ENCODE measurements at places on chromosomes 13 and 19.

GRCh38 chr13:65035302-65035701, 2194.8 kb downstream of the PCDH9 start:
- DNase-seq = no peak

- DNase-seq = no peak
These were observed 23.5 kb downstream of the ADGRL1 start for GRCh38 chr19:14182476-14182875.

DNA sequence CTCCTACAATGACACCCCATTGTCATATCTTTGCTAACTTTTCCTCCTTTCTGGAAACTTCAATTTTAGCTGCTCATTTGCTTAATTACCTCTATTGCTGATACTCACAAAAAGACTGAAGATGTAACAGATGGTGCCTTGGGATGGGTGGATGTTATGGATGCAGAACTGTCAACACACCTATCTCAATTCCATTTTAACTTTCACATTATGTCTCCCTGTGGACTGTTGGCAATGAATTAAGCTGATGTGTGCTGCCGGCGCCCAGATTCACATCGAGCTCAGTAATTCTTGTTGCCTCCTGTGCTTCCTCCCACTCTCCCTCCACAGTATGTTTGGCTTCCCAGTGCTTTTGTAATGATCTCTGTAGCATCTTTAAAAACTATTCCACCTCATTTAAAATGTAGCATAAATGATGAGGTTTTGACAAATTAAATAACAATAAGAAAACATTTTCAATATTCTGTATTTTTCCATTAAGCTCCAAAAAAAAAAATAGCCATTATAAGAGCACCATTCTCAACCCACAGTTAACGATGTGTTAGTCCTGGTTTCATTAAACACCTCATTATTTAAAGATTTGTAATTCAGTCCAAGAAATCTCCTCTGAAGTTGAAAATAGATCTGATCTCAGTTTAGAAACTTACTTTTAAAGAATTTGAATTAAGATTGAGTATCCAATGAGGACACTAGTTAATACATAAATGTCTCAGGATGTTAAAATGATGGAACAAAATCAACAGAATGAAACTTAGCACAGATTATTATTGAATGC, 99.9 kb upstream of the FAM216B start:
- DNase-seq = no peak

DNA sequence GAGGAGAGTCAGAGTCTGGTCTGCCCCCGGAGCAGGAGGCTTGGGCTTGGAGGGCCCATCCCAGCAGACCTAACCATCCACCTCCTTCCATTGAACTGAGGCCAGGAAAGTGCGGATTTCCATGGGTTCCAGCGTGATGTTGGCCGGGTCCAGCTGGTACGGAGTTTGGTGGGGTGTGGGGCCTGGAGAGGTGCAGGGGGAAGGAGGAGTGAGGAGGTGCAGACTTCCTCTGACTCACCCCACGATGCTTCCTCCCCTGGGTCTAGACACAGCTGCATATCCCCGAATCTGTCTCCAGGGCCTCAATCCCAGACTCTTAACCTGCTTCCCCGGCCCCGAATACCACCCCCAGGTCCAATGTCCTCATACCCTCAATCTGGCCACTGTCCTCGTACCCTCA, 20.0 kb downstream of the MAN2B1 start:
- DNase-seq = no peak

- DNase-seq = no peak
These were observed 115.3 kb downstream of the STOML3 start for GRCh38 chr13:38875186-38875875.

GRCh38 chr13:32905063-32905863, 111.0 kb upstream of the KL start:
- DNase-seq = no peak

DNA sequence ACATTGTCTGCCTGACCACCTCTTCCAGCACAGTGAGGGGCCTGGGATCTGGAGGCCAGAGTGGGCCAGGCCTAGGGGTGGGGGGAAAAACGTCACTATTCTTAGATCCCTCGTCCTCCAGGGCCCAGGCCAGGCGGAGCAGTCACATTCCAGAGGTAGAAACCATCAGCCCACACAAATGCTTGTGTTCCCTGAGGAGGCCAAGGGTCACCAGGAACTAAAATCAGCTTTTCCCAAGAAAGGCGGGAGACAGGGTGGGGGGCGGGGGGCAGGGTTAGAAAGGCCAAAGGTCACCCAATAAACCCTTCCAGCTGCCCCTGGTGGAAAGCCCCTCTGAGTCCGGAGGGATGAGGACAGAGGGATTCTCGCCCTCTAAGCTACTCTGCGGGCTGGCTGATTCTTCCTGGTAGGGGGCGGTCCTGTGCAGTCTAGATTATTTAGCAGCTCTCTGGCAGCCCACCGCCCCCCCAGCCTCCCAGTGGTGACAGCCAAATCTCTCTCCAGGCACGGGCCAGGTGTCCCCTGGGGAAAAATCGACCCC, 23.5 kb upstream of the CCL25 start:
- DNase-seq = no peak

DNA sequence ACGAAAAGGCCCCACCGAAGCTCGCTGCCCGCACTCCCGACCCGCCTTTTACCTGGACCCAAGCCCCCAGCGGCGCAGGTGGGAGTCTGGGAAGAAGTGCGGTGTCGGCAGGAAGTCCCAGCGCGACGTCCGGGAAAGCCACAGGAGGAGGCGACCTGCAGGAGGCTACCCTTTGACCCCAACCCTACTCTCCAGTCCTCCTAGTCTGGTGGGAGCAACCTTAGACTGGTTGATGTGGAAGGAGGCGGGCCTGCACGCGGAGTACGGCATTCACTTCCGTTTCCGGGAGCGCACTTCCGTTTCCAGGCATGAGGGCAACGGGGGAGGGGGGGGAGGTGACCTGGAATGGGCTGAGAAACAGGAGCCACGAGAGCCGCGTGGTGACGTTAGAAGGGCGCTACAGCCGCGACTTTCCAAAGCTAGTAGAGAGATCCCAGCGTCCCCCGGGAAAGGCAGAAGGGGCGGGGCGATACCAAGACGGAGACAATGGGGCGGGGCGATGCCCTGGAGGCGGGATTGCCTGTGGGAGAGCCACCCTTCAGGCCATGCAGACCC, 28.5 kb downstream of the ZNF266 start:
- peak; percentile 19 for DNase-seq

- DNase-seq = no peak
These were observed 135.6 kb upstream of the KL start for GRCh38 chr13:32880636-32881035.

- DNase-seq = no peak
These were observed 68.2 kb downstream of the STK24 start for GRCh38 chr13:98508685-98509084.

- DNase-seq = no peak
These were observed 6.4 kb downstream of the ALDH16A1 start for GRCh38 chr19:49459388-49459787.

Data from activated CD8-positive, alpha-beta memory T cell treated with anti-CD3 and anti-CD28 coated beads for 1 hour (primary cell).